ENCODE measurements at places on chromosomes 1 and 21. TPM values are rescaled to one million over a fixed set of nuclear protein-coding genes. Genes with fewer than 3 reads are reported as not detected.

BEST4 gene
- total RNA-seq: not detected

S100A7 gene
- total RNA-seq: not detected

RXRG gene
- not detected for total RNA-seq

FALEC gene
- total RNA-seq: not detected

TMEM269 gene
- total RNA-seq: not detected

EXTL2 gene
- 22.4 TPM for total RNA-seq

NLRP3 gene
- not detected for total RNA-seq

RAVER2 gene
- total RNA-seq: 7.4 TPM

CELA2B gene
- not detected for total RNA-seq

GREM2 gene
- 8.6 TPM for total RNA-seq

OR6K3 gene
- total RNA-seq: not detected

IQGAP3 gene
- total RNA-seq: 32.7 TPM

USH2A gene
- total RNA-seq: not detected

S100A5 gene
- 0.37 TPM for total RNA-seq

NBPF6 gene
- total RNA-seq: not detected

PTCH2 gene
- 0.20 TPM for total RNA-seq

SH3D21 gene
- 1.5 TPM for total RNA-seq

ZNF326 gene
- 8.4 TPM for total RNA-seq

CELA3B gene
- not detected for total RNA-seq

CORT gene
- 0.78 TPM for total RNA-seq

INAVA gene
- not detected for total RNA-seq

DUSP23 gene
- total RNA-seq: 15.2 TPM

AMY2B gene
- 3.3 TPM for total RNA-seq

OBSCN gene
- total RNA-seq: 1.4 TPM

KRTAP13-1 gene
- total RNA-seq: not detected

UTS2 gene
- total RNA-seq: not detected

NID1 gene
- 160 TPM for total RNA-seq

S1PR1 gene
- 6.6 TPM for total RNA-seq

TEX38 gene
- total RNA-seq: not detected

KCNE2 gene
- total RNA-seq: not detected

LRRIQ3 gene
- 0.39 TPM for total RNA-seq

MAEL gene
- total RNA-seq: under 0.01 TPM

GUCA2B gene
- not detected for total RNA-seq

UBE2Q1 gene
- 20.5 TPM for total RNA-seq

CD48 gene
- total RNA-seq: not detected

OVAAL gene
- total RNA-seq: not detected

USP16 gene
- 37.3 TPM for total RNA-seq

ST6GALNAC5 gene
- total RNA-seq: 0.39 TPM

CAMK1G gene
- total RNA-seq: under 0.01 TPM

SDC3 gene
- total RNA-seq: 14.3 TPM

ZBED6 gene
- total RNA-seq: 27.2 TPM

CD53 gene
- not detected for total RNA-seq

THEM5 gene
- not detected for total RNA-seq

LYST gene
- total RNA-seq: 59.4 TPM

OR2AJ1 gene
- not detected for total RNA-seq

DCDC2B gene
- total RNA-seq: not detected

HES5 gene
- not detected for total RNA-seq

HLCS gene
- total RNA-seq: 37.1 TPM

CLCA2 gene
- 1.8 TPM for total RNA-seq

ARHGEF10L gene
- total RNA-seq: 17.2 TPM

PAFAH2 gene
- 10.0 TPM for total RNA-seq

COL6A1 gene
- 2,703 TPM for total RNA-seq

PADI4 gene
- total RNA-seq: not detected

Measured in subcutaneous preadipocyte (primary cell).